ENCODE measurements at places on chromosomes 2 and 18.

DNA sequence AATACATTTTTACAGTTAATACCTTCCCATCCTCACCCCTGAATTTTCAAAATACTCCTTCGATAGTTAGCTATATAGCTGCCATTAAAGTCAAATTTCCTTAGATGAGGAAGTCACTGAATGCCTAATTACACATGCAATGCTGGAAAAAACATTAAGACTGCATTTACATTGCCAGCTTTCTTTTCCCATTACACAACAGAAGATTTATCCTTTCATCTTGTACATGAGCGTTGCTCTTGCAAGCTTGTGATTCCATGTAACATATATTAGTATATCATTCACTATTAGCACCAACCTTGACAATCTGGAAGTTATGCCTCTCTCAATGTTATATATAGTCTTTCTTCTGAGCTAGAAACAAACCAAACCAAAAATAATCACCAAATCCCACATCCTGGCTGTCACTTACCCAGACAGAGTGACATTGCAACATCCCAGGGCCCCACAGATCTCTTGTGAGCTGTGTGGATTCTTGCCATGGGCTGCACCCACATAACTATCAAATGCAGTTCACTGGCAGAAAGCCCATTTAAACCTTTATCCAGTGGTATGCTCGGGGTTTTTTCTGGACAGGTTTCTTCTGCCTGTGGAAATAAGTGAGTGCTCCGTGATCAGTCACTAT, 79.2 kb upstream of the PAPOLG start:
- no peak for DNase-seq

DNA sequence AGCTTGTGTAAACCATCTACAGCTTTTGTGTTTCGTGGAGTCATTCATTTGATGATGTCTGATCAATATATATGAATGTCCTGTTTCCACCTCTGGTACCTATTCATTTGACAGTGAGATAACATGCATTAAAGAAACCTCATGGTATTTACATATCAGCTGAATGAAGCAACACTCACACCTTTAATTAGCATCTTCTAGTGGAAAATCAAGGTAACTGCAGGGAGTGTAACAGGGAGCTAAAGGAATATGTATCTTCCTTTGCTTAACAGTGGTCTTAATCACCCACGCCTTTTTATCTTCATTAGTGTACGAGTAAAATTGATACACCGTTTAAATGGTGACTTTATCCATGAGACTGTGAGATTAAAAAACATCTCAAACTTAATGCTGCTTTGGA, 15.6 kb downstream of the SLC39A10 start:
- DNase-seq = no peak

- DNase-seq = no peak
These were observed 1013.2 kb upstream of the FANCL start for GRCh38 chr2:59254279-59254678.

DNA sequence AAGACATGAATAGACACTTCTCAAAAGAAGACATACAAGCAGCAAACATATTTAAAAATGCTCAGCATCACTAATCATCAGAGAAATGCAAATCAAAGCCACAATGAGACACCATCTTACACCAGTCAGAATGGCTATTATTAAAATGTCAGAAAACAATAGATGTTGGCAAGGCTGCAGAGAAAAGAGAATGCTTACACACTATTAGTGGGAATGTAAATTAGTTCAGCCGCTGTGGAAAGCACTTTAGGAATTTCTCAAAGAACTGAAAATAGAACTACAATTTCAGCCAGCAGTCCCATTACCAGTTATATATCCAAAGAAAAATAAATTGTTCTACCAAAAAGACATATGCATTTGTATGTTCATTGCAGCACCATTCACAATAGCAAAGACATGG, 61.7 kb downstream of the STRADB start:
- DNase-seq = no peak

GRCh38 chr2:99821572-99821971, 320.8 kb downstream of the AFF3 start:
- DNase-seq = no peak

DNA sequence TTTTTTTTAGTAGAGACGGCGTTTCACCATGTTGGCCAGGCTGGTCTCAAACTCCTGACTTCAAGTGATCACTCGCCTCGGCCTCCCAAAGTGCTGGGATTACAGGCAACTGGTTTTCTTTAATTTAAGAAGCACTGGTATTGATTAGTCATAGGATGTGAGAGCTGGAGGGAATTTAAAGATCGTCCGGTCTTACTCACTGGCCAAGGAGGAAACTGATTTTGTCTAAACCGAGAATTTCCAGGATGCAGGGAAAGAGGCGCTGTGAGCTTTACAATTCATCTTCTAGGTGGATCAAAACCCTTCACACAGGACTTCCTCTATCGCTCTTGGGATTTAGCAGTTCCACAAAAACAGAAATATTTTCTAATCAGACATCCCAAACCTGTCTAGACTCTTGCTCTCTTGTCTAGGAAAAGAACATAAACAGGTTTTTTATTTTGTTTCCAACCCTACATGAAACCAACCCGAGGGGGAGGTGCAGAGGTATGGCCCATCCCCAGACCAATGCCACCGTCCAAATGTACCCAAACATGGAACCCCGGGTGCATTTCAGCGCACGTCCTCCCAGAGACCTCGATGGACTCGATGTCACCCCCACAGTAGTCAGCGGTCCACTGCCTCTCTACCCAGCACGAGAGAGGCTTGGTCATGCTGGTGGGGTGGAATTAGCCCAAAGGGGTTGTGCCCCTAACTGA, 12.5 kb upstream of the TUBB6 start:
- DNase-seq = no peak

- DNase-seq = no peak
These were observed 104.7 kb upstream of the DSEL start for GRCh38 chr18:67621049-67621713.

DNA sequence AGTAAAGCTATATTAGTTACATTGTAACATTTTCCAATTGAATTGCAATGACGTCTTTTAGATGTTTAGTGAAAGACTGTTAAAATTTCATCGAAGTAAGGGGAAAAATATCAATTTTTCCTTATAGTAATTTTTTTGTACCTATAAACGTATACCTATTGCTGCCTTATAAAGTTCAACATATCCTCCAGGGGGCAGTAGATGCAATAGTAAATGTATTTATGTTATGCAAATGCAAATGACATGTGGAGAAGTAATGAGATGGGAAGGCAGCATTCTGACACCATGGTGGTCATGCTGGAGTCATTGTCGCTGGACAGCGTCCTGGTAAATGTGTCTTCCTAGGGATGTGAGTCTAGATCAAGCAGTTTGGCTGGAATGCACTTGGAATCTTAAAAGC, 38.7 kb downstream of the MSTN start:
- DNase-seq = no peak

GRCh38 chr2:43171789-43172188, 54.6 kb downstream of the ZFP36L2 start:
- no peak for DNase-seq

GRCh38 chr18:813172-814071, 1.4 kb upstream of the YES1 start:
- DNase-seq = no peak

- DNase-seq = no peak
These were observed 102.7 kb downstream of the CSRNP3 start for GRCh38 chr2:165572151-165572550.

GRCh38 chr2:36441816-36442215, 86.2 kb downstream of the CRIM1 start:
- DNase-seq = no peak

DNA sequence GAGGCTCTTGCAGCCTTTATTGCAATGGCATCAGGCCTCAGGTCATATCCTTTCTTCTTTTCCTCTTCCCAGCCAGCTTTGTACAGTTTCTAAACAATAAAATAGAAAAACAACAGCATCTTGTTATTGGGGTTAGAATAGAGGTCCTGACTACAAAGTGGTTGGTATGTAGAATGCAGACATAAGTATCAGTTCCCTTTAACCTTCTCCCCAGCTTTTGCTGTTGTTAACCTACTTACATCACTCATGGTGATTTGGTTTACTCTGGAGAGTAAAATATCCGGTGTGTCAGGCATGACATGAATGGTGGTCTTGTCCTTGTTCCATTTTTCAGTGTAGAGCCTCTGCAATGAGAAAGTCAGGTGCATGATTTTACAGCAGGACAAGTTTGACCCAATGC, 69.8 kb downstream of the NEB start:
- no peak for DNase-seq

DNA sequence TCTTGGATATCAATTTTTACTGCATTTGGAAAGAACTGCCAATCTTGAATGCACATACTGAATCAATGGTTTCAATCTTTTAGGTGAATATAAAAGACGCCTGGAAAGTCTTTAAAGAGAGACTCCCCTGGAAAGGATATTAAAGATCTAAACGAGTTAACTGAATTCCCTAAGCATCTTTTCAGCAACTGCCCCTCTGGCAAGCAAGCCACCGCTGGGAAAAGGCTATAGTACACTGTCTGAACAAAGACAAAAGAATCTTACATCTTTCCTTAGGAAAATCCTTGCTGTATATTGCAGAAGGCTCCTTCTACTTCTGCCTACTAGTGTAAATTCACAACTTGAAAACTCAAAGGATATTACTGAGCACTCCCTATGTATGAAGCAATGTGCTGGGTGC, 28.0 kb downstream of the MYO5B start:
- no peak for DNase-seq

DNA sequence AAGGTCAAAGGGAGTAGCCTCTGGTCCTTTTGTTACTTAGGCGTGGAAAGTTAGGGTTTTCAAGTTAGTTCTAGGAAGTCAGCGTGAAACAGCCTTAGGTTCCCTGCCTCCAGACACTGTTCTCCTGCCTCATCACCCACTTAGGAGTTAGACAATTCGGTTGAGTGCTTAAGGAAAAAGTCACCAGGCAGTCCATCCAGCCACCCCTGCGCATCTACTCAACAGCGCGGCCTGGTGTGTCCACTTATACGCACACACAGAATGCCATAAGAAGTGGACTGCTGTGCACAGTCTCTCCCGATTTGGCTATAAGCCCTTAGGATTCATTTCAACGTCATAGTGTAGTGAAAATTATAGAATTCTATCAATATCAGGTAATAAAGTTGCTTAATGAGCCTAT, 470.8 kb upstream of the TNP1 start:
- DNase-seq = no peak

- no peak for DNase-seq
These were observed 127.5 kb downstream of the NCK2 start for GRCh38 chr2:105872142-105872728.

All from T47D (cell line).